ENCODE measurements at places on chromosomes 13 and 19. TPM values are rescaled to one million over a fixed set of nuclear protein-coding genes. Genes with fewer than 3 reads are reported as not detected.

The DPF1 gene
- 6.4 TPM for total RNA-seq

The LRRC25 gene
- not detected for total RNA-seq

The RNF225 gene
- not detected for total RNA-seq

The HOMER3 gene
- total RNA-seq = 143 TPM

DNA sequence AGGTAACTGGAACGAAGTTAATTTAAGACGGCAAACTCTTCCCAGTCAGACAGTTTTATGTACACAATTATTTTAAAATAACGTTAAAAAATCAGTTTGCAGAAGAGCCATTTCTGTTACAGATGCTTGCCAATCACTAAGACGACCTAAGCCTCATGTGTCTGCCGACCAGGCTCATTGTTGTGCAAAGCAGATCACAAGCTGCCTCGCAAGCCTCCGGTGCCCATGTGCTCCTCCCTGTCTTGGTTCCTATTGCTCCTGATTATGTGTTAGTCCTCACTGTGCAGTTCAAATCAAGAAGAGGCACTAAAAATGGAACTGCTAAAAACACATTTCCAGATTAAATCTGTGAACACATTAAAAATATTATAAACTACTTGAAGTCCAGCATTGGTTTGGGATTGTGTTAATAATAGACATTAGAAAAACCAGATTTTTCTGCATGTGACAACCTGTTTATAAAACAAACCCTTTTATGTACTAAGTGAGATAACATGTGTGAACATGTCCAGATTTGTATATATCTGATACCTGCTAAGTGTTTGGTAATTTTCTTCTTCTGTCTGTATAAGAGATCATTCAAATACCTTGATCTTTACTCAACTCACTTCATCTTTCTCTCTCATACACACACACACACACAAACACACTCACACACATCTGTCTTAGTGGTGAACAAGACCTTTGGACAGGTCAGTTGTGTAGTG, 81.9 kb upstream of the SLC15A1 start:
- no peak for DNase-seq

DNA sequence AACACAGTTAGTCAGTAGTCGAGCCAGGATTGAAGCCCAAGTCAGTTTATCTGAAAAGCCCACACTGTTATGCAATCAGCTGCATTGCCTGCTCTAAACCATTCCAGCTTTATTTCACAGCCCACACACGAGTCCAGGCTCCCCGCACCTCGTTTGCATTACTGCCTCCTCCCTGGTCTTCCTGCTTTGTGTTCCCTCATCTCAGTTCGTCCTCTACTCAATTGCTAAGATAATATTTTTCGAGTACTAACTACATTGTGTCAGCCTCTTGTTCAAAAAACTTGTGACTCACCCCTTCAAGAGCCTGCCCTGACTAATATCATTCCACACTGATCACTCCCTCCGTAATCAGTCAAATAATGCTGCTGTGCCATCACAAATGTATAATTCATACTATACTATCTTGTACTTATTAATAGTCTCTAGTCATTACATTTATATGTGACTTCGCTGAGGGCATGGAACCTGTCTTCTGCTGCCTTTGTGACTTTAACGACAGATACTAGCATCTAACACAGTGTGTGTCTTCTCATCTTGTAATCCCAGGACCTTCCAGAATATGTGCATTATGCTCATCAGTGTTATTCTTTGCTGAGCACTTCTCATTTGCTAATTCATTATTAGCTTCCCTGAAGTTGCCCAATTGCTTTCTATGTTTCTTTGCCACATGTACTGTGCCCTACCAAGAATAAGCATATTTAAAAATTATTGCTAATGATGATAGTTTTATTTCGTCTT, 26.2 kb upstream of the WDFY2 start:
- peak; percentile 56 for DNase-seq

GRCh38 chr13:103788061-103788652, 721.9 kb upstream of the SLC10A2 start:
- no peak for DNase-seq

DNA sequence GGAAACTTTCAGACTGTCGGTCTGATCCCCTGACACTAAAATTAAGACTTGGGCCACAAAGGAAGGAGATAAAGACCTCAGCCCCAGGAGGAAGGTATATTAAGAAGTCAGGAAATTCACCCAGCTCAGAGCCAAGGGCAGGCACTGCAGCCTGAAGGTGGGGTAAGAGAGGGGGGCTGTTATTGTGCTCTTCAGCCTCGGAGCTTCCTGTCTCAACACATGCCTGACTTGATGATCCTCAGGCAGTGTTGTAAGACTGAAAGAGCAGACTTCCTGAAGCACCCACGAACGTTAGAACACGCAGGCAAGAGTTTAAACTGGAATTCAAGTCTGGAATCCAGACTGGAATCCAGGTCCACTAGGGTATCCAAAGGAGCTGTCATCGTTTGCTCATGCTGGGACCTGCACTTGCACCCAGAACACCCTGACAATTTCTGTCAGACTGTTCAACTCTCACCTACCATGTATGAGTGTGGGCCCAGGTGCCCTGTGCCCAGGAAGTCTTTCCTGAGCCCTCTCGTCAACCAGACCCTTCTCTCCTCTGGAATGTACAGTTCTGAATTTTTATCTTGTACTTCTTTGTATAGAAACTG, 10.7 kb upstream of the FLT1 start:
- no peak for DNase-seq

GRCh38 chr13:107767119-107767518, 448.2 kb downstream of the LIG4 start:
- no peak for DNase-seq

DNA sequence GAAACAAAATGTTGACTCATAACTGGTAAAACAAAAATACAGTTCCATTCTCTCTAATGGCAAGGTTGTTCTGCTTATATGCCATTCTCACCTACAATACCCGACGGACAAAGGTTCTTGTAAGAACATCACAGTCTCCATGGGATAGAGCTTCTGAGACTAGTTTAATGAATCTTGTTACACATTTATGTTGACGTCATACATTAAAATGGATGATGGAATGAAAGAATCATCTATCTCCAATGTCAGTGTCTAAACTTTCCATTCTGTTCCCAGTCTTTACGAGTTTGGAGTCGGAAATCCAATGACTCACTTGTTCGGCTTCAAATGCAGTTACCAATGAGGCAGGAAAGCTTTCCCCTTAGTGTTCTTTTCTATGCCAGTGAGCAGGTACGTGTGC, 17.7 kb downstream of the ZNF160 start:
- no peak for DNase-seq

Measured in A172 (cell line).